ENCODE measurements at places on chromosomes 1 and 21.

- no peak for DNase-seq
These were observed 54.7 kb upstream of the BEND5 start for GRCh38 chr1:48831120-48831978.

DNA sequence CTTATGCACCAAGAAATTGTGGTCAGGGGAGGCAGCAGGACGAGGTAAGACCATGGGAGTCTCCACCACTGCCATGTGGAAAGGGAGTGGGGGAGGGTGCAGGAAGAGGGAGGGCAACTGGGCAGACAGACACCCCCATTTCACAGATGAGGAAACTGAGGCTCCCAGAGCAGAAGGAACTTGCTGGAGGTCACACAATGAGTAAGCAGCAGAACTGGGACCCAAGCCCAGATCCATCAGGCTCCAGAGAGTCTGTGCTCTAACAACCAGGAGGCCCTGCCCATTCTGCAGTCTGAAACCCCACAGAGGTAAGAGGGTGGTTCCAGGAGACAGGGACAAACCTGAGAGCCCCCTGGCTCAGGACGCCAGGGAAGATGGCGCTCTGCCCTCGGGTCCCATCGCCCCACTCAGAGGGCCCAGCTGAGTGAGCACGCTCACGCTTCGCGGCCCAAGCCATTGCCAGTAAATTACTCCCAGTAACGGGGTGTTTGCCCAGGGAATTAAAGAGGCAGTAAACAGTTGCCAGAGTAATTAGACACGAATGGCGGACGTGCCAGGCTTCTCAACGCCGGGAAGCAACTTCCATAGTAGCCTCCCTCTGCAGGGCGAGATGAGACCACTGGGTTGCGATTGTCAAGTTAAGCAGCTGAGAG, 59.2 kb downstream of the MATN1 start:
- DNase-seq = no peak

DNA sequence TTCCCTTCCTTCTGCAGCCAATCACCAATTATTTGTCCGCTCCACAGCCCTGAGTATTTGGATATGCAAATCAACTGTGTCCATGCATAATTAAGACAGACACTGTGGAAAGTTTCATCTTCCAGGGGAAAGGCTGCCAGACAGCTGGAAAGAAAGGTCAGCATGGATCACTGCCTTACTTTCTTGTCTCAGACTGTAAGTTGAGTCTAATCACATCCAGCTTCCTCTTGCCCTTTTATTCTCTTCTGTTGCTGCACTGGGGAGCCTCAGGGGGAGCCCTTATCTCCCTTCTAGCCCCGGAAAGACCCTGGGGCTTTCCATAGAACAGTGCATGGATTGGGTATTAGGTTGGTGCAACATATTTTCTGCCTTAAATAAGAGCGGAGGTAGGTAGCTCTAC, 182.9 kb downstream of the OMA1 start:
- DNase-seq = no peak

GRCh38 chr1:162530307-162530987, 31.1 kb upstream of the UAP1 start:
- no peak for DNase-seq

GRCh38 chr21:44443891-44444285, 11.4 kb upstream of the LRRC3 start:
- no peak for DNase-seq

DNA sequence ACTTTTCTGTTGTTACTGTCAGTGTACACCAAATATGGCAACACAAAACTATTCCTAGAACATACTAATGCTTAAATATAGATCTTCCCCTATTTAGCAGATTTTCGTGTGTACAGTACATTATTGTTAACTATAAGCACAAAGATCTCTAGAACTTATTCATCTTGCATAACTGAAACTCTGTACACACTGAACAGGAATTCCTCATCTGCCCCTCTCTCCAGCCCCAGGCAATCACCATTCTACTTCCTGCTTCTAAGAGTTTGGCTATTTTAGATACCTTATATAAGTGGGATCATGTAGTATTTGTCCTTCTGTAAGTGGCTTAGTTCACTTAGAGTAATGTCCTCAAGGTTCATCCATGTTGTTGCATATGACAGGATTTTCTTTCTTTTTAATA, 4.5 kb upstream of the RGL1 start:
- no peak for DNase-seq

- no peak for DNase-seq
These were observed 34.5 kb upstream of the C21orf91 start for GRCh38 chr21:17853393-17854275.

DNA sequence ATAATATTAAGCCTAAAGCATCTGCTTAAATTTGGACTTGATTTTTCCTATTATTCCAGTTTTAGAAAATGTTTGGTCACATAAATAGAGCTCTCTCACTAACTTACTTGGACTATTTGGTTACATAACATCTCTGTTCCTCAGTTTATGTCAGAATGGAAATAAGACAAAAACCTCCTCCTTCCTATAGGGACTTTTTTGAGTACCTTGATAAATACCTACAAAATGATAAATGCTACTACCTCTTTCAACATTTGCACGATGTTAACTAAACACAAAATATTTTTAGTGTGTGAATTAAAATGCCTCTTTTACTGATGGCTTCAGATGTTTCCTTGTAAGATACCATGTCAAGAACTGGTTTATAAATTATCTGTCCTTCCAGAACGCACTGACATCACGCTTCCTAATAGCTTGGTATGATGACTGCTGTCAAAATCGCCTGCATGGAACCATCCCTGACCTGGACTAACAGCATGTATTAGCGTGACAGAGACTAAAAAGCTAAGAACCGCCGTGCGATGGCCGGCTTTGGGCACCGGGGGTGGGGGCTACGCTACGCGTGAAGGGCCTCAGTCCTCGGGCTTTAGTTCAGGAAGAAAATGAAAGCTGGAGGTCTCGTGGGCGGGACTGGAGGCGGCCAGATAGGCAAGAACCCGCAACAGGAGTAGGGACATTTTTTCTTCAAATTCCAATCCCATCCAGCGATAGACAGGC, 133.2 kb upstream of the BARHL2 start:
- peak; percentile 22 for DNase-seq

DNA sequence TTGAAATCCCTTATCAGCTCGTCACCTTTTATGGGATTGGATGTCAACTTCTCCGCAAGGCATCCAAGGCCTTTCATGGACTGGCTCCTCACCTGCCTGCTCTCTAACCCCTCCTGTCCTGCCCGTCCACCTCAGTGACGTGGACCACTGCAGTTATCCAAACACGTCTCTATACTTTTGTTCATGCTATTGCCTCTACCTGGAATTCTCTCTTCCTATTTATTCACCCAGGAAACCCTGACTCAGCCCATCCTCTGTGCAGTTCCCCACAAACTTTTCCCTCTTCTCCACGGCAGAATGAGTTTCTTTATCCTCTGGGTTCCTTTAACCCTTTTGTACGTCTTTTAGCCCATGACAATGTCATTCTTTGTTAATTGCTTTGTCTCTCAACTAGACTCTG, 5.1 kb upstream of the UTP25 start:
- DNase-seq = no peak

- DNase-seq = peak; percentile 96
These were observed 99.7 kb downstream of the NMNAT2 start for GRCh38 chr1:183318433-183318832.

DNA sequence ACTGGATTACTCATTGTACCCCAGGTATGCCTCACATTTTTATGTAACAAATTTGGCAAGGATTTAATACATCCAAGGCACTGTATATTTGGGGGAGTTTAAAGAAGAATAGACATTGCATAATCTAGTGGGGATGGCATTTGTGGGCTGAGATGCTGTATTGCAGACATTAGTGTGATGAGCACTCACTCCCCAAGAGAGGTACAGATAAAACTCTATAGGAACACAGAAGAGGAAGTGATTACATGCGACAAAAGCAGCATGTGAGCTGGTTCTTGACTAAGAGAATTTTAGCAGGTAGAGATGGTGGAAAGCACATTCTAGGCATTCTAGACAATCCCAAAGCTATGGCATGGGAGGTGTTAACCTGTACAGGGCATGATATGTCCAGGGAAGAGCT, 24.2 kb upstream of the CDC14A start:
- DNase-seq = no peak

GRCh38 chr1:60386249-60386648, 312.7 kb upstream of the C1orf87 start:
- DNase-seq = peak; percentile 3

- no peak for DNase-seq
These were observed 71.1 kb downstream of the NIBAN1 start for GRCh38 chr1:184903111-184903692.

GRCh38 chr1:27365372-27366112, 1.2 kb downstream of the MAP3K6 start:
- DNase-seq = peak; percentile 91

GRCh38 chr1:25445993-25446538, 15.4 kb downstream of the MACO1 start:
- peak; percentile 22 for DNase-seq

DNA sequence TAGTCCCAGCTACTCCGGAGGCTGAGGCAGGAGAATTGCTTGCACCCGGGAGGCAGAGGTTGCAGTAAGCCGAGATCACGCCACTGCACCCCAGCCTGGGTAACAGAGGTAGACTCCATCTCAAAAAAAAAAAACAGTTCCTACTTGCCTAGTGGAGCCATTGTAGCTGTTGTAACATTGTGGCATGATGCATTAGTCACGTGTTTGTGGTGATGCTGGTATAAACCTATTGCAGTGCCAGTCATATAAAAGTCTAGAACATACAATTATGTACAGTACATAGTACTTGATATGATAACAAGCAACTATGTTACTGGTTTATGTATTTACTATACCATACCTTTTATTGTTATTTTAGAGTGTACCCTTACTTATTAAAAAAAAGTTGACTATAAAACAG, 16.2 kb downstream of the KYAT3 start:
- DNase-seq = no peak

DNA sequence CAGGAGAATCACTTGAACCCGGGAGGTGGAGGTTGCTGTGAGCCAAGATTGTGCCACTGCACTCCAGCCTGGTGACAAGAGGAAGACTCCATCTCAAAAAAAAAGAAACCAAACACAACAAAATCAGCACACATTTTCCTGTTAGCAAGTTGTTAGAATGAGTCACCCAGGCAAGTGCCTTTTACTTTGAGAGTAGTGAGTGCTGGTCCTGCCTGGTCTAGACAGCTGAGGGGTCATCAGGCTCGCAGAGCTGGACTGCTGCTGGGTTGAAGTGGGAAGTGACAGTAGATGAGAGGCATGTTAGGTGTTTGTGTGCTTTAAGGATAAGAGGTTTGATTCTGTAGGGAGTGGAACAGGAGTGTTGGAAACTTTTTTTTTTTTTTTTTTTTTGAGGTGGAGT, 31.9 kb downstream of the GNPAT start:
- peak; percentile 79 for DNase-seq

GRCh38 chr1:42983693-42984092, 25.0 kb upstream of the SLC2A1 start:
- no peak for DNase-seq

GRCh38 chr1:73104749-73105148, 822.4 kb upstream of the NEGR1 start:
- no peak for DNase-seq

All from choroid plexus epithelial cell (primary cell).